ENCODE measurements at places on chromosomes 7 and 10.

- no peak for DNase-seq
Measured at GRCh38 chr7:144908943-144909556, 73.2 kb upstream of the TPK1 start.

DNA sequence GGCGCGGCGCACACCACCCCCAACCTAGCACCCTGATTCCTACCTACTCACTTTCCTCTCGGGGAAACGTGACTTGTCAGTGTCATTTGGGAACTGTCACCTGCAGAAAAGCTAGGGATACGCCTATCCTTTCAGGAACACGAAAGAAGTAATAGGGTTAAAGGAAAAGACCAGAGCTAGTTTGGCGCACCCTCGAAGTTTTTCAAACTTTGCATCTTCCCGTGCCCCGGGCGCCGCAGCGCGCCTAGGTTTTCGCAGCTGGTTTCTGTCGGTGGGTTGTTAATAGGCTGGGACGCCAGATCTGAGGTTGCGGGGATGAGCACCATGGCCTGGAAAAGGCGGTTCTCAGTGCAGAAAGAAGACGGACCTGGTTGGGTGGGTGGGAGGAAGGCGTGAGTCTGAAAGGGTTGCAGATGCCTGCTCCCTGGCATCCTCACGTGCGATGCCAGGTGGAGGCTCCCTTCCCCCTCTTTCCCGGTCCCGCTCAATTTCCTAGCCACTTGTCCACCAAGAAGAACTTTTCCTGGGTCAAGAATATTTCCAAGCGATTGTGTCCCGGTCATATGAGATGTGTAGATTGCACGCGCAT, 568 bp upstream of the MEOX2 start:
- DNase-seq: no peak

- peak; percentile 41 for DNase-seq
Measured at GRCh38 chr10:60390224-60390626, 550 bp upstream of the ANK3 start.

DNA sequence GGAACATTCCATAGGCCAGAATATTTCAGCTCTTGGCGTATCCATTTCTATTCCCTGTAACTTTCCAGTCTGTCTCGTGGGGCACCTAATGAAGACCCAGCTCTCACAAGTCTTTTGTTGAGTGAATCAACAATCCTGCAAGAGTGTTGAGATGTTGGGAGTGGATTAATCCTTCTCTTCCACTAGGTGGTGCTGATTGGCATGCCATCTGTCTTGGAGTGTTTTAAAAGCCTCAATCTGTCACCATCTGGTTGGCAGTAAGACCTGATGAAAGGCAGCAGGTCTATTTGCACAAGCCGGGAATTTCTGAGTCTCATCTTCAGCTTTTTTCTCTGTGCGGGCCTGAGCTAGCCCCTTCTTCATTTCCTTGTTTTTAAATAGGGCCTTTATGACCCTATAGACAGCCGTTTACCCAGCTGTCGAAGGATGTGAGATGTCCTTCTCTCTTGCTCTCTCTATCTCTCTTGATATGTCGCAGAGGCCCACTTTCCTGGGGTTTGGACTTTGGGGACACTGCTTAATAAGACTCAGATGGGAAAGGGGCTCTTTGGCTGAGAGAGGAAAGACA, 180.5 kb downstream of the ZNF365 start:
- DNase-seq: peak; percentile 69

DNA sequence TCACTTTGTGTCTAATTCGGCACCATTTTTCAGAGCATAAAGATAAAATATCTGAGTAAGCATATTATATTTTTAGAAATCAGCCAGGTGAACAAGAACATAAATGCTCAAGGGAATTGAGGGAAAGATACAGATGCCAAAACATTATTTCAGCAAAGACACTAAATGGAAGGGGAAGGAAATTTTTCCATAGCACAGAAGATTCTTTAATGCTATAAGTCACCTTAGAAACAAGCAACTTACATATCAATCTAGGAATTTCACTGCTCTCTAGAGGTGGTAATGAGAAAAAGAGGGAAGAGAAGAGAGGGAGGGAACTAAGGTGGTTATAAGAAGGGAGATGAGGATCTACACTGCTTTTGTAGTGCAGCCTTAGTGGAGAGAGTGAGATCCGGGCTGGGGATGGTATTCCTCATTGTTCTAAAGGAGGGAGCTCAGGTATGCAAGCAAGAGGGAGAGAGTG, 20.4 kb downstream of the ZNF365 start:
- no peak for DNase-seq

- DNase-seq: peak; percentile 9
Measured at GRCh38 chr10:55400075-55400849, 599.2 kb upstream of the PCDH15 start.

GRCh38 chr7:135253851-135254771, 20.5 kb downstream of the STRA8 start:
- DNase-seq: peak; percentile 52

GRCh38 chr7:90648834-90649233, 52.7 kb downstream of the CDK14 start:
- no peak for DNase-seq

GRCh38 chr7:37109843-37110242, 338.8 kb downstream of the ELMO1 start:
- DNase-seq: no peak

DNA sequence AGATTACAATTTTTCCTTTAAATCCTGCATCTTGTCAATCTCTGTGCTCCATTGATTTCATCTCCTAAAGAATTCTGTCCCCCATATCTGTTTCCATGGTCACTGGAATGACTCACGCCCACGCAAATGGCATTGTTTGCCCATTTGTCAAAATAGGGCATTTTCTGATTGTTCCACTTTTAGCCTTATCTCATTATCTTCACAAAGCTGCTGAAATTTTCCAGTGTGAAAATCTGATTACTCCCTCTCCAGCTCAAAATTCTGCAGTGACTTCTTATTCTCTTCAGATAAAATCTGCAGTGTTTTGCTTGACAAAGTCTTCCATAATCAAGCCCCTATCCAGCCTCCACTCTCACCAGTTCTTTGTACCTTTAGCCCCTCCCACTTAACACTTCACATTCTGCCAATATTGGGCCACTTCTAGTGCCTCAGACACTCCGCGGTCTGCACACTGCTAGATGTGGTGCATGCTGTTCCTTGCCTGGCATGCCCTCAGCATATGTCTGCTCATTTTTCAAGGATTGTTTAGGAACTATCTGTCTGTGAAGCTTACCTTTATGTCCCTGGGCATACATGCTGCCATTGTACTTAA, 33.9 kb upstream of the CTTNBP2 start:
- DNase-seq: no peak

DNA sequence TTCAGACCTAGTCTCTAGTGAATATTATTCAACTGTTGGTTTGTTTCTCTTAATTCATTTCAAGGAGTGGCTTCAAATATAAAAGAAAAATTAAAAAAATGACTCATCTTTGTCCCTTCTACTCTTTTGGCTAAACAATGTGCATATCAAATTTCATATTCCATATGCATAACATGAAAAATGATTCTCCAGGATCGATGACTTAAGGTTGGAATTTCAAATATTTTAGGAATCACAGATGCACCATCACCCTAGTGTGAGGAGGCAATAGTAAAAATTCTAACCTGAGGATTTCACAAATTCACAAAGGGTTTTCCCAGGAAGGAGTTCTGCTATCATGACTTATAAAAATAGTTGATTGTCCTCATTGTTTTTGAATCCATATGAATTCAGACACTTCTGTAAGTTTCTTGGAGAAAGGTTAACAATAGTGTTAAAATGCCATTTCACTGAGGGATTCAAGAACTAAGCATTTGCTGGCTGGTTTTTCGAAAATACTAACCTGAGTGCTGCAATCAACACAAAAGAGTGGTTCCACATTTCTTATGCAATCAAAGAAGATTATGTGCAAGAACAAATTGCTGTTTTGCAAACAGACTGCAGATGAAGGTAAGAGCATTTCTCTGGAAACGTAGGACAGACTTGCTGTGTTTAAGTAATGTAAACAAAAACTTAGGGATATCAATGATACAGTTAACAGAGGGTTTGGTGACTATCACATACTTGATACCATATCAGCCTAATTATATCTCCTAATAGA, 547.5 kb upstream of the LRRTM3 start:
- DNase-seq: peak; percentile 41

DNA sequence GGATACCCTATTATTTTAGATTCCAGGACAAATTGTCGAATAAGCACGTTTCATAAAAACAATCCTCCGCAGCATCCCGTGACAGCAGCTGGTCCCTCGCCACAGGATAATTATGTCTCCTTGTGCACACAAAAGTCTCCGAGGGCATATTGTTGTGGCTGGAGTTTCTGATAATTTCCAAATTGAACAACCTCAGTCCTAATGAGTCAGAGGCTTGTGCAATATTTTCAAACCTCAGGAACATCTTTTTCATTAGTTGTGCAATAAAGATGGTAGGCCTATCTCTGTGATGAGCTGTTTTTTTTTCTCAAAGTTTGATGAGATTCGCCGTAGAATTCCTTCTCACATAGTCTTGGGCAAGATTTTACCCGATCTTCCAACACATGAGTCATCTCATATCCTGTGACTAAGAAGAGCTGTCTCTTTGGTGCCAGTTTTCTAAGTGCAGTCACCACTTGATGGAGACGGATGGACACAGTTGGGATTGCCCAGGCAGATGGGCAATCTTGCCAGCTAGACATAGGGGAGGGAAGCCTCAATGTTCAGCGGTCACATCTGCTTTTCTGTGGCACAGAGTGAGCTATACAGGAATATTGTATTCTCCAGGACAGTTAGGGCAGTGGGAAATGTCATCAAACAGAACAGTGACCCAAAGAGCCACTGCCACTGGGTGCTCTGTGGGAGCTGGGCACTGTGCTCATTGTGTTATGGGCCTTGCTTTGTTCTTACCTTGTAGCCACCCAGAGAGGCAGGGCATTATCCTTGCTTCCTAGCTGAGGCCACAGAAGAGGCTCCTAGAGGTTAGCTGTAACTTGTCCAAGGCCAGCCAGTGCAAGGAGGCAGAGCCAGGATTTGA, 7.8 kb downstream of the HTRA1 start:
- DNase-seq: peak; percentile 100

DNA sequence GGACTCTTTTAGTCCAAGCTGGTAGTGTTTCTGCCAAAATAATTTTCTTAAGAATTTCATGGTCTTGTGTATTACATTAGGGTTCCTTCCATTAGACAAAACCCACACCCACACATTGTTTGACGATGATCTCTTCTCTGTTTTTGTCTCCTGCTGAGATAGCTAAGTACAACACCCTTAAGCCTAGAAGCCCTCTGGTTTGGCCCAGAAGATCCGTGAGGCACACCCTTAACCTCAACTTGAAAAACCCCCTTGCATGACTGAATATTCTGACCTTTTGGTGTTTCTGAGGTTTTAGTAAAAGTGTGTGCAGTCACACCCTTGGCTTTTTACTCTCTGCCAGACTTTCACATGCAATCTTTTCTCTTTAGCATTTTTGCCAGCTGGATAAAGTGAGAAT, 29.3 kb upstream of the ERCC6 start:
- peak; percentile 94 for DNase-seq

GRCh38 chr10:100184426-100184825, 1.4 kb downstream of the ERLIN1 start:
- peak; percentile 34 for DNase-seq

- no peak for DNase-seq
Measured at GRCh38 chr10:119201233-119201632, 6.1 kb upstream of the GRK5 start.

DNA sequence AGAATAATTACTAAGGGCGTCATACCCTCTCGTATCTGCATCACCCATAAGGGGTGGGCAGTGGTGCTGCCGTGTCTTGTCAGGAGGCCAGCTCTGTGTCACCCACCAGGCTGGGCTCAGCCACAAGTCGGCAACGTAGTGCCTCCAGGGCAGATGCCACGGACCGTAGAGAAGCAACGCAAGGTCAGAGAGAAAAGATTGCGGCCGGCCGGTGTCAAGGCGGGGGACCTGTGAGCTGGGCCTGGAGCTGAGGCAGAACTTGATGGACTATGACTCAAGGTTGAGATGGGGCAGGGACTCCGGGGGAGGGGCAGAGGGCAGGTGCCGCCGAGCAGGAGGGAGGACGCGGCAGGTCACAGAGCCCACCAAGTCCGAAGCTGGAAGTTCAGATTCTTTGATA, 29.5 kb downstream of the FOXK1 start:
- no peak for DNase-seq

- DNase-seq: no peak
Measured at GRCh38 chr10:77490534-77491314, 146.9 kb downstream of the KCNMA1 start.

DNA sequence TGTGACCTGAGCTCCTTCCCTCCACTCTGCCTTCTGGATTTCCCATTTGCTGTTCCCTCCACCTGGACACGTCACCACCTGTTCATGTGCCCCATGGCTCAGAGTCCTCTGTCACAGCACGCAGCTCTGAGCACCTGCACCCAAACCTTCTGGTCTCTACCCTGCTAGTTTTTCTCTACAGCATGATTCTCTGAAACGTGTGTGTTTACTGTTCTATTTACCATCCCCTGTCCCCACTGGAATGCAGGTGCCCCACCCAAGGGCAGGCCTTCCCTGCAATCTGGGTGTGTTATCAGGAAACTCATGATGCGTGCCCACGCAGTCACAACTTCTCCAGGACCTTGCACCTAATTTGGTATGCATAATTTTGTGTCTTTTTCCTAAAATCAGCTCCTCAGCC, 284.4 kb upstream of the IGFBP3 start:
- no peak for DNase-seq

DNA sequence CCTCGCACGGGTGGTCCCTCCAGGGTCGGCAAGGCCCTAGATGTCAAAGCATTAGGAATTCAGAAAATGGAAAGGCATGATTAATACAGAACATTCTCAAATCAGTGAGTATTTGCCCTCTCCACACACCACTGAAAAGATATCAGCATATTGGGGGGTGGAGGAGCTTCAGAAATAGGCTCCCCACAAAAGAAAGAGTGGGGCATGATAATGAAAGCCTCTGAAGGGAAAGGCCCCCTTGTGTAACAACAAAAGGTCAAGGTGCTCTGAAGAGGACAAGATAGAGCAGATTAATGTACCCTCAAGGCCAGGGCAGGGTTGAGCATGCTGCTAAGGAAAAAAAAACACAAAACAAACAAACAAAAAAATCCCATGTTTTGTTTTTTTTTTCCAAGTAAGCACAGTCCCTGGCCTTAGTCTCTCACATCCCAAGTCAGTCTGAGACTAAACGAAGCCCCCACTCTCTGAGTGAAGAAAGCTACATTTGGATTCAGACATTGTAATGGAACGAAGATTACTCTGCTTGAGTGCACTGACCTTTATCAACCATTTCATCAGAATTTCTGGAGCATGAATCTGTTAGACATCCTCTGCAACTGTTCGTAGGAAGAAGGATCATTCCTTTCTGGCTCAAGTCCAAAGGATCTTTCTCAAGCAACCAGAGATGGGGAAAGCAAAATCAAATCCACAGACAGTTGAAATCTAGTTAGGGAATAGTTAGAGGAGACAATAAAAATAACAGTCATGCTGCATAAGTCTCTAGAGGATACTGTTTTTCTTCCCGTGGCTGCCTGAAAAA, 27.4 kb upstream of the DGKI start:
- peak; percentile 97 for DNase-seq

GRCh38 chr7:39240864-39241263, 263.2 kb downstream of the POU6F2 start:
- DNase-seq: no peak

DNA sequence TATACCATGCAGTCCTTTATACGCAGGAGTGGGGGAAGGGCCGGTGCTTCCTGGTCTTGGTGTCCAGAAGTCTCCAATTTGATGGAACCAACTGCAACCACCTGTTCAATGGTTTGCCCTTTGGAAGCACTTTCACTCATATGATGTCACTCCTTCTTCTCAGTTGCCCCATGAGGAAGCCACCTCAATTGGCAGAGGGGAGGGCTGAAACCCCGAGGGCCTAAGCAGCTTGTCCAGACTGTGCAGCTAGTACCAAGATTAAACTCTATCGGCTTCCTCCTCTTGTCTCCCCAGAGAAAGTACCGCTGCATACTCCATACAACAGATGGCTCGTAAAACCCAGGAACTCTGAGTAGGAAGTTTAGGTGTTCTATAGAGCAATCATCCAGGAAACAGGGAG, 789.4 kb downstream of the TYW1 start:
- DNase-seq: no peak

Measured in amniotic epithelial cell (primary cell).